ENCODE measurements at places on chromosomes 12 and 14.

DNA sequence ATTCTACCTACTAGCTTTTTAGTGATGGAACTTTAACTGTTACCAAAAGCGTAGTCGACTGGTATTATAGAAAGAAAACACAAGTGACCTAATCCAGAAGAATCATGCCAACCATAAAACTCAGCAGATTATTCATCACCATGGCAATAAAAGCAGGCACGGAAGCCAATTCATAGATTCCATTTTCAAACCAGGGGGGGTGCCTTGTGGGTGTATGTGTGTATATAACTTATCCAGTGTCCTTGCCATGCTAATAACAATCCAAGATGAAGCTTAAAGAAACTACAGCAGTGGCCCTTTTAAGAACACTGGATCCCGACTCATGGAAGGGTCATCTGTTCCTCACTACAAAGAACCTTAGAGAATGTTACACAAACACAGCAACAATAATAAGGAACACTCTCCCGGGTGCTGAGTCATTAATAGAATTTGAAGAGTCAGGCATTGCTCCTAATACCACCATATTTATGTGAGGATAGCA, 61.0 kb downstream of the EPS8 start:
- peak; percentile 66 for DNase-seq

GRCh38 chr14:95895720-95896119, 19.1 kb downstream of the TUNAR start:
- peak; percentile 3 for DNase-seq

GRCh38 chr14:92942136-92942535, 19.2 kb downstream of the CHGA start:
- DNase-seq: no peak

GRCh38 chr14:55123101-55123500, 6.0 kb upstream of the LGALS3 start:
- peak; percentile 93 for DNase-seq

DNA sequence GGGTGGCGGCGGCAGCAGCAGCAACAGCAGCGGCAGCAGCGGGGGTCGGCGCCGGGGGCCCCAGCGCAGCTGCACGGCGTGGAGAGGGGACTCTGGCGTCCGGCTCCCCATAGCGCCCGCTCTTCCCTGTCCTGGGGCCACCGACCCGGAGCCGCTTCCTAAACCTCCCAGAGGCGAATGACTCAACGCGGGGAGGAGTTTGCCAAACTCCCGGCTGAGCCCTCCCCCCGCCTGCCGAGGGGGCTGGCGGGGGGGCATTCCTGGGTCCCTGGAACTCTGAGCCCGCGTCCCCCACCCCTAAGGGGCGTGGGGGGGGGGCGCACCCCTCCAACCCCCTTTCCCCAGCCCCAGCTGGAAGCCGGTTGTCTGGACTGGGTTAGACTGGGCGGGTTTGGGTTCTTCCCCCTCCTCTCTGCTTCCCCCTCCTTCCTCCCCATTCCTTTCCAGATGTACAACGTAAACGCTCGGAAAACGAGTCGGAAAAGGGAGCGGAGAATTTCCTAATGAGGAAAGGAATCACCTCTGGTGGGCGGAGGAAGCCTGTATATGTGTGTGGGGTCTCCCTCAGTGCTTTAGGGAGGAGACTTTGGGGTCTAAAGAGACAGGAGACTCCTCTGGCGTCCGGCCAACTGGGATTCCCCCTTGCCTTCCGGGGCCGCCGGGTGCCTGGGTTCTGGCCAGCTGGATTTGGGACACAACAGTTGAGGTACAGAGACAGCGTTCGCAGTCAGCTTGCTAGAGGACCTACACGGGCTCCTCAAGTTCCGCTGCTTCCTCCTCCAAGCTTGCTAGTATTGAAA, at the start of gene ITGA5:
ITGA5 (minus strand) TSS at position 179 of the 800 bp plus-strand sequence; CDS start at position 111, 68 bp downstream.
- peak; percentile 72 for DNase-seq

- DNase-seq: no peak
Measured at GRCh38 chr14:74605531-74606223, 6.4 kb downstream of the LTBP2 start.

DNA sequence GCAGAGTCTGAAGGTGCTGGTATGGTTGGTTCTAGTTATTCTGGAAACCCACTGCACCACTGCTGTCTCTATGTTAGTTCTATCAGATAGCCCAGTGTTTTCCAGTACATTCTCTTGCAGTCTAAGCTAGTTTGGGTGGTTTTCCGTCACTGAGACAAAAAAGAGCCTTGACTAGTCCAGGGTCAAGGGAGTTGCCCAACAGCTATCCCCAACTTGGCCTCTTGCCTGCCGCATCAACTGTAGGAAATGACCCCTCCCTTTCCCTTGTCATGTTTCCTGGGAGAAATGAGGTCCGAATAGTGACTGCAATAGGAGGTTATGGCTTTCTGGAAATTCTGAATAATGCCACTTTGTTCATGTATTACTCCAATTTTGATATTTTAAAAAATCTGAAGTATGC, 160.4 kb downstream of the EFCAB11 start:
- no peak for DNase-seq

DNA sequence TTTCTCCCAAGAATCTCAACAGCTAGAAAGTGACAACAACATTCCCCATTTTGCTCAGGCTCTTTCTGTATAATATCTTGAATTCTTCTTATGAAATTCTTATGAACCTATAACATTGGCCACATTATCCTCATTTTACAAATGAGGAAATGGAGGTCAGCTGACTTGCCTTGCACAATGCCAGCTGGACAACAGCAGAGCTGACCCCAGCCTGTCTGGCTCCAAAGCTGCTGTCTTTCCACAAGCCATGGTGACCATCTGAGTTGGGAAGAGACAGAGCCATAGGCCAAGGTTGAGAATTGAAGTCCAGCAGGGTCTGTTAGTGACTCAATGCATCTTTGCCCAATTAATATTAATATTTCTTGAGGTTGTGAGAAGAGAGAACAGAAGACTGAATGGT, 87.3 kb downstream of the KSR2 start:
- DNase-seq: no peak

Data from fibroblast of upper back skin (primary cell).